Psoas muscle (tissue), 8 donors: ENCODE measurements at places on chromosomes 6 and 20. TPM values are rescaled to one million over a fixed set of nuclear protein-coding genes. Genes with fewer than 3 reads are reported as not detected.

DNA sequence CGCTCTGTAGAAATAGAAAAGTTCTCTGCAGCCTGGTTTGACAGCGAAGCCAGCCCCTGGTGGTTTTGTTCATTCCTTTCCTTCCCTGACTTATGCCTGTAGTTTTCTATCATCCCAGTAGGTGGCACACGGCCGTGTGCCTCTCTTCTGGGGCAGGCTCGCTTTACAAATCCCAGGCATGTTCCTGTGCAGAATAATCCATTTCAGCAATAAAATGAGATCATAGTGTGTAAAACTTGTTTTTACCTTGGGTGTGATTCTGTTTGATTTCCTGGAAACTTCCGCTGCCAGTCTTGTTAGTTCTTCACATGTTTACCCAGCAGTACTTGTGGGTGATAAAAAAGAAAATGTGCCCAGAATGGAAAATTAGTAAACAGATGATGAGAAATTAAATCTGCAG, 7.4 kb upstream of the INSM1 start:
- no peak for DNase-seq
- H3K4me1 ChIP-seq: no peaks in the 10 kb centered on the region
- peaks cover 1% of the 10 kb centered on the region for H3K27me3 ChIP-seq
- H3K27ac ChIP-seq: no peak overlapping the region
- no peak overlapping the region for H3K4me3 ChIP-seq

DNA sequence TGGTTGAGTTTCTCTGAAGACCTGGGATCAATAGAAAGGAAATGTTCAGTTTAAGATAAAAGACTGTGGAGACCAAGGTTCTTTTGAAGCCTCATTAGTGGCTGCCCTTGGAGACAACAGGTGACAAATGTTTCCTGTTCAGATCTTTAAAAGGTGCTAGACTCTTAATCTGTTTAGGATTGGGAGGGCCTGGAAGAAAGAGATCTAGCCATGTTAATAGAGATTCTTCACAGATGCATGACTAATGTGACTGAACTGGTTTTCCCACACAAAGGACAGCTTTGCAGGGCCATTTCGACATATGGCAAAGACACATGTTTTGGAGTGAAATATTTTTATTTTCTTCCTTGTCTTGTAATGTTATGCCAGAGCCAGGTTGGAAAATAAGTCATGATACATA, 82.2 kb downstream of the WDR27 start:
- H3K4me1 ChIP-seq: no peaks in the 10 kb centered on the region
- no peak overlapping the region for H3K27ac ChIP-seq
- H3K4me3 ChIP-seq: no peak overlapping the region
- H3K27me3 ChIP-seq: no peaks in the 10 kb centered on the region
- no peaks in the 10 kb centered on the region for H3K36me3 ChIP-seq

DNA sequence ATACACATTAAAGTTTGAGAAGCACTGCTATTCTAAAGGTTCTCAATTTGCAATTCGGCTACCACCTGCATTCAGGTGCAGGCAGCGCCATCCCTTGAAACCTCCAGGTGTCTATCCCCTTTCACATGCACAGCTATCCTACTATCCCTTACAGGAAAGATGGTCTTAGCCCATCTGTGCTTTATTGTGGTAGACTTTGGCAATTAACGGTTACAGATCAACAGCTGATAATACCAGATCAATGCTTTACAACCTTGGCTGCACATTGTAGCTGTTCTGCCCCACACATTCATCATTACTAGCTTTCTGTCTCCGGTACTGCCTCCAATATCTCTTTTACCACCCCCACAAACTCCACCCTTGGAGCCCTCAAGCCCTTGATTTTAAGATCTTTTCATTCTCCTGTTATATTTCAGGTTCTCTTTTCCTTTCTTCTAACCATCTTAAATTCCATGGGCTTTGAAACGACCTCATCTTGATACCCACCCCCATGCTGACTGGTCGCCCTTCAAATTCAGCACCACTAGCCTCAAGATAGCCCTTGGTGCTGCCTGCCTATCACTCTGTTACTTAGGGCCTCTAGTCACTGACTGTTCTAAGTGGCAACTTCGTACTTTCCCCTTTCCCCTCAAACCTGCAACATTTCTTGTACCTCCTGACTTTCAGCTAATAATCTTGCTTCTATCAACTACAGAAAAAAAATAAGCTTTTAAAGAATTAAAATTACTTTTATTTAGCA, 50.8 kb downstream of the SPTLC3 start:
- no peaks in the 10 kb centered on the region for H3K4me1 ChIP-seq
- H3K36me3 ChIP-seq: no peaks in the 10 kb centered on the region
- H3K27ac ChIP-seq: no peak overlapping the region
- no peak for DNase-seq

- H3K27ac ChIP-seq: no peak overlapping the region
- H3K4me1 ChIP-seq: peaks cover 25% of the 10 kb centered on the region
- no peaks in the 10 kb centered on the region for H3K27me3 ChIP-seq
- DNase-seq: no peak
- H3K36me3 ChIP-seq: peaks cover 42% of the 10 kb centered on the region
Measured at GRCh38 chr20:34791289-34792020, 34.0 kb downstream of the NCOA6 start.

DNA sequence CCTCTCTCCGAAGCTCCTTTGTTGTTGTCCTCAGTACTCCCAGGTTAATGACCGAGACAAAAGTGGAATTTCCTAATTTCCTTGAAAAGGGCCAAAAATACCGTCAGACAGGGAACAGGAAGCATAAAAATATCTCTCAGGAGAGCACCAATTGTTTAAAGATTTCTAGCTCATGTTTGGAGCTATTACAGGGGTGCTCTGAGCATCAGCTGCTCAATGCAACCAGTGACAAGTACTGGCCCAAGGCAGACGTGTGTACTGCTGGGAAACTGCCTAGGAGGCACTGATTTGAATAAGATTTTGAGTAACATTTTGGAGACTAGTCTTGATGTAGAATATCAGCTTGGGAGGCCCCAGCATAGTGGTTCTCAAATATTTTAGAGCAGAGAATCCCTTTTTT, 17.3 kb downstream of the LAMA4 start:
- H3K4me3 ChIP-seq: no peak overlapping the region
- no peaks in the 10 kb centered on the region for H3K27me3 ChIP-seq
- peaks cover 3% of the 10 kb centered on the region for H3K4me1 ChIP-seq
- H3K36me3 ChIP-seq: no peaks in the 10 kb centered on the region

- H3K27ac ChIP-seq: peak overlapping the region; percentile 84
- peaks cover 28% of the 10 kb centered on the region for H3K4me1 ChIP-seq
- H3K27me3 ChIP-seq: no peaks in the 10 kb centered on the region
- no peak overlapping the region for H3K4me3 ChIP-seq
Measured at GRCh38 chr20:25294459-25295385, 46.8 kb downstream of the PYGB start.

DNA sequence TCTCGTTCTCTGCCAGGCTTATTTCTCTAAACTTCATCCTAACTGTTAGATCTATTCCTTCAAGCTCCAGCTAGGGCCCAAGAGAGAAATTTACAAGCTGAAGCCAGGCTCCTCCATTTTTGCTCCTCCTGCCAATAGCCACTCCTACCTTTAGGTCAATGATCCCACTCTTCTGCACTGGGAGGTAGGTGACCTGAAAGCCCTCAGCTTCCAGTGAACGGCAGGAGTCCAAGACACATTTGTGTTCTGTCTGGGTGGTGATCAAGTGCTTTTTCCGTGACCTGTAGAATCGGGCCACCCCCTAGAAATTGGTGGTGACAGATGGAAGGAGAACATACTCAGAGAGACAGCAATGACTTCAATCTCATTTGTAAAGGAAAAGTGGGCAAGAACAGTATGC, 8.9 kb downstream of the NFS1 start:
- no peak for DNase-seq
- no peak overlapping the region for H3K27ac ChIP-seq
- no peak overlapping the region for H3K4me3 ChIP-seq
- H3K27me3 ChIP-seq: no peaks in the 10 kb centered on the region

GRCh38 chr6:105821027-105821426, 265.1 kb upstream of the PRDM1 start:
- no peaks in the 10 kb centered on the region for H3K27me3 ChIP-seq
- no peak overlapping the region for H3K27ac ChIP-seq
- no peak overlapping the region for H3K4me3 ChIP-seq
- no peak for DNase-seq
- no peaks in the 10 kb centered on the region for H3K4me1 ChIP-seq

- no peaks in the 10 kb centered on the region for H3K36me3 ChIP-seq
- H3K4me3 ChIP-seq: no peak overlapping the region
- H3K27ac ChIP-seq: no peak overlapping the region
- peak; percentile 63 for DNase-seq
- H3K4me1 ChIP-seq: no peaks in the 10 kb centered on the region
- H3K27me3 ChIP-seq: no peaks in the 10 kb centered on the region
Measured at GRCh38 chr6:46269447-46270229, 98.9 kb upstream of the ENPP5 start.

LRRC73 gene
- total RNA-seq: not detected

GGTLC1 gene
- not detected for total RNA-seq

TRERF1 gene
- 0.99 TPM for total RNA-seq

MLN gene
- total RNA-seq: not detected

LPA gene
- total RNA-seq: not detected

ALDH8A1 gene
- total RNA-seq: not detected

CST7 gene
- total RNA-seq: 1.2 TPM

BPI gene
- total RNA-seq: 0.41 TPM
